ENCODE measurements at places on chromosomes 7 and 10.

GRCh38 chr10:51564896-51565510, 134.4 kb downstream of the CSTF2T start:
- DNase-seq = no peak

DNA sequence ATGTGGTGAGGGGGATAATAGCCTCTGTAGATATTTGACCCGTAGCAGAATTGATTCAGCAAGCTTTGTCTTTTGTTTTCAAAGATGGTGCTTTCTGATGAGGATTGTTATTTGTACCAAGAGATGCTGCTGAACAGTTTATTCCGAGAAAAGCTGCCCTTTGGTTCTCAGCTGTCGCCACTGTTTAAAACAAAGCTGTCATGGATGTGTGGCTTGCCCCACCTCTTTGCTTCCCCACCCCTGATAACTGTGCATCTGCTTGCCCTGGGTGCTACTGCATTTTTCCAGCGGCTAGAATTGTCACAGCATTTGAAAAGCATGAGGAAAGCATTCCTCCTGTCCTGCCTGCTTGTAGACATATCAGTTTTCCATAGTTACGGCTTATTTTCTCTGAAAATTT, 226.9 kb upstream of the CSTF2T start:
- no peak for DNase-seq

GRCh38 chr10:11949152-11949551, 93.5 kb downstream of the UPF2 start:
- DNase-seq = no peak

GRCh38 chr7:22681852-22682657, 44.9 kb upstream of the IL6 start:
- DNase-seq = no peak

DNA sequence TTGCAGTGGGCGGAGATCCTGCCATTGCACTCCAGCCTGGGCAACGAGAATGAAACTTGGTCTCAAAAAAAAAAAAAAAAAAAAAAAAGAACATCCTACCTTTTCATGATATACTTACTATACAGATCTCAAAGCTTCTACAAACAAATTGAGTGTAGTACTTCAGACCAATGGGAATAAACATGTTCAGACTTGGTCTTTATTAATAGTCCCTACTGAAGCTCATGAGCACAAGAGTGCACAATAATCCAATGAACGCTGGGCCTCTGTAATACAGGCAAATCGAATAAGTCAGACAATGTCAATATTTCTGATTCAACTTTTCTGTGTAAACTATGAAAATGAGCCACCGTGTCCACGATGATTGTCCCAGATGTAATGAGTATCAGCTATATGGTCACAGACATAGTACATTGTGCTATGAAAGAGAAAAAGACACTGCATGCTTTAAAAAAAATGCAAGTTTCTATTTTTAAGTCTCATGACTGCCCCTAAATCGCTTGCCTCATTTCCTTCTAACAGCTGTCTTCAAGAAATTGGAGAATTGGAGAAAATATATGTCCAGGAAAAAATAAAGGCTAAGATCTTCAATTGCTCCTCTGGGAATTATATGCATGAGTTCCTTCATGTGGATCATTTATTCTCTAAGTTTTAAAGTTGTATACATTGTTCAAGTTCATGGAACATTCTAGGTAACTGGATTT, 64.0 kb upstream of the CTTNBP2 start:
- DNase-seq = no peak

DNA sequence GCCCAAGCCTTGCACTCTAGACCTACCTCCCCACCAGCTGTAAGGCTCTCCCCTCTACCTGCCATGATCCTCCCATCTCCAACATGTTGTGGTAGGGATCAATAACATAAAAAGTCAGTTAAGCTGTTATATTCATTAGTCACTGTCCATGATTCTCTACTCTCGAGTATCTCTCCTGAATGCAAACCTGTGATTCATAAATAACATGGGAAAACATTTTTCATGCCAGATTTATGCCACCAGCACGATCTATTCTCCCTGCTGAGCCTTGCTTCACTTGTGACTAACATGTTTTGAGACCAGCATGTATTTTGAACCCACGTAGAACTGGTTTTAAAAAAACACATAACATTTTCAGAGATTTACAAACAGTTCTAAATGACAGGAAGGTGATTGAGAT, 30.3 kb downstream of the TMEM168 start:
- DNase-seq = peak; percentile 2

DNA sequence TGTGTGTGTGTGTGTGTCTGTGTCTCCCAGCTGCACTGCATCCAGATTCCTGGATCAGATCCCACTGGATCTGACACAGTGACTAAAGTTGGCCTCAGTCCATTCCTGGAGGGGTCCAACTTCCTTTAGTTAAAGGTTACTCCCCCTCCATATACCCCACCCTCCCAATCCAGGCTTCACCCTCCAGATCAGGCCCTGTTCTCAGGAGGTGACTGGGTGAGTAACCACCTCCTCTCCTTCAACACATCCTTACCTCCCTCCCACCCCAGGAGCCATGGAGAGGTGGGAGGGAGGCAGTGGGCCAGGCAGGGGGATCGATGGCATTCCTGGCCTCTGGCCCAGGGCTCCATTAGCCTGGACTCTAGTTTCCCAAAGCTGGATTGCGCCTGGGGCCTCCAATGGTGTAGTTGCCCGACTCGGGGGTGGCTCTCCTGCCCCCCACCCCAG, 11.3 kb downstream of the KCNIP2 start:
- DNase-seq = no peak

DNA sequence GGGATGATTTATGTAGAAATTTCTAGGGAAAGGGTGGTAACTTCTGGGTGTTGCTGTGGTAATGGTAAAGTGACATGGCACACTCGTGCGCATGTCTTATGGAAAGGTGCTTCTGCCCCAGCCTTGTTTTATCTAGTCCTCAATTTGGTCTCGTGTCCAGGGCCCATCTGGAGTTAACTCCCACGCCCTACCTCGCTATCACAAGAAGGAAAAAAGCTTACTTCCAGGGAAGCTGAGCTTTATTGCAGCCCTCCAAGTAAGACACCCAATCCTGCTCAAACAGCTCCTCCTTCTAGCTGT, 611.8 kb downstream of the TNS3 start:
- DNase-seq = no peak

DNA sequence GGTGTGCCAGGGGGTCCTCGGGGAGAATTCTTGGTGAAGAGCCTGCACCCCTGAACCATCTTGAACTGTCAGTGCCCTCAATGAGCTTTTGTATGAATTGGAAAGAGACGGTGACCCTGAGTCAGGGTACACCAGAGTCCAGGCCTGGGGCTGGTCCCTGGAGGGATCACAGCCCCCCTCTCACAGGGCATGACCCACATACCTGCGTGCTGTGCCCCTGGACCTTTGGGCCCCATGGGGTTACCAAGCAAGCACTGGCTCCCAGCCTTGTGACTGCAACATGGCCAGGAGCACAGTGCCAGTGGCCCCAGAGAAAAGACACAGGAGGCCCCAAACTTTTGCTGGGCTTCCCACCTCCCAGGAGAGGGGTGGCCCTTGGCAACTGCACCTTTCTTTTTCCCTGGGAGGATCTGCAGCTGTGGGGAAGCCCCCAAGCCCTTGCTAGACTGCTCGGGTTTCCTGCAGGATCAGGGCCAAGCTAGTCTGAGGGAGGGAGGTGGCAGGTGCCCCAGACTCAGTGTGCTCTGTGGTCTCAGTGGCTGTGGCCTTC, 153.5 kb downstream of the ZNF248 start:
- DNase-seq = no peak

DNA sequence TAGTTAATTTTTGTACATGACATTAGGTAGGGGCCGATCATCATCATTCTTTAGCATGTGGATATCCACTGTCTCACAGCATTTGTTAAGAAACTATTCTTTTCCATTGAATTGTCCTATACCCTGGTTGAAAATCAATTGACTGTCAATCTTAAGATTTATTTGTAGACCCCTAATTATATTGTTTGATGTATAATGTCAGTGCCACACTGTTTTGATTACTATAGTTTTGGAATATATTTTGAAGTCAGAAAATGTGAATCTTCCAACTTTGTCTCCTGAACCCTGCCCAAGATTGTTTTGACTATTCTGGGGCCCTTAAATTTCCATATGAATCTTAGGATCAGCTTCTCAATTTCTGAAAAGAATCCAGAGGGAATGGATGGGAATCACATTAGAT, 6.6 kb upstream of the LMTK2 start:
- no peak for DNase-seq

- DNase-seq = no peak
These were observed 66.4 kb upstream of the ATRNL1 start for GRCh38 chr10:115026746-115027140.

GRCh38 chr10:86489071-86489810, 32.4 kb downstream of the WAPL start:
- no peak for DNase-seq

DNA sequence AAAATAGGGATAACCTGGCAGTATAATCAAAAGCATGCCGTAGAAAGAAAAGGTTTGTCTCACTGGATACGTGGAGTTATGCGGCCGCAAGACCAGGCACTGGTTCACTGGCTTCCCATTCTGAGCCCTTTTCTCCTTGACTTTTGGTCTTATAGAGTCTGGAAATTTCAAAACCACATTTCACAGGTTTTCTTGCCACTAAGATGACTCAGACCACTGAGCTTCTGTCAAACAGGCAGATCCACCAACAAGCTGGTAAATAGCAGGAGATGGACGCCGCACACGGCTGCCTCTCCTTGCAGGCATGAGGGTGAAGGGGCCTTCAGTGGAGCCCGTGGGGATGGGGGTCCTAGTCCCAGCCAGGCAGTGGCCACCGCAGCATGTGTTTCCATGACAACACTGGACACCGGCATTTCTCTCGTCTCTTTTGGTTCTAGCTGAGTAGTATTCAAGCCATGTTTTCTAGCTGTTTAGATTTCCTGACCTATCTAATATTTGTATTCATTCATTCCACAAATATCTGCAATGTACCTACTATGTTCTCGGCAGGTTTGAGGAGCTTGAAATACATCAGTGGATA, 55.5 kb downstream of the KLF6 start:
- no peak for DNase-seq

DNA sequence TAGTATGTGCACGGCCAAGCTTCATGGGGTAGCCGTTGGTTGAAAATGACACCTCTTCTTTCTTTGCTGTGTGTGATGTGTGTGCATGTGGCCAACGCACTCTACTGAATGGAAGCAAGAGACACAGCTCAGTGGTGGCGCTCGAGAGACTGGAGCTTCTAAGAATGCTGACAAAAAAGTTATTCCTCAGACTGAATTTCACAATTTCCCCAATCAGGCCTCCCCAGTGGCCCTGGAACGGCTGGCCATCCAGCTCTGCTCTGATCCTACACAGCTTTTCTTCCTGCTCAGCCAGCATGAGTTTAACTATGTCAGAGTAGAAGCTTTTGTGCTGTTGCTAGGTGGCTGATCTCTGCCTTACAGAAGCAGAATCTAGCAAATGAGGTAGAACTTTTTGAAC, 186.7 kb upstream of the PLXDC2 start:
- peak; percentile 52 for DNase-seq

DNA sequence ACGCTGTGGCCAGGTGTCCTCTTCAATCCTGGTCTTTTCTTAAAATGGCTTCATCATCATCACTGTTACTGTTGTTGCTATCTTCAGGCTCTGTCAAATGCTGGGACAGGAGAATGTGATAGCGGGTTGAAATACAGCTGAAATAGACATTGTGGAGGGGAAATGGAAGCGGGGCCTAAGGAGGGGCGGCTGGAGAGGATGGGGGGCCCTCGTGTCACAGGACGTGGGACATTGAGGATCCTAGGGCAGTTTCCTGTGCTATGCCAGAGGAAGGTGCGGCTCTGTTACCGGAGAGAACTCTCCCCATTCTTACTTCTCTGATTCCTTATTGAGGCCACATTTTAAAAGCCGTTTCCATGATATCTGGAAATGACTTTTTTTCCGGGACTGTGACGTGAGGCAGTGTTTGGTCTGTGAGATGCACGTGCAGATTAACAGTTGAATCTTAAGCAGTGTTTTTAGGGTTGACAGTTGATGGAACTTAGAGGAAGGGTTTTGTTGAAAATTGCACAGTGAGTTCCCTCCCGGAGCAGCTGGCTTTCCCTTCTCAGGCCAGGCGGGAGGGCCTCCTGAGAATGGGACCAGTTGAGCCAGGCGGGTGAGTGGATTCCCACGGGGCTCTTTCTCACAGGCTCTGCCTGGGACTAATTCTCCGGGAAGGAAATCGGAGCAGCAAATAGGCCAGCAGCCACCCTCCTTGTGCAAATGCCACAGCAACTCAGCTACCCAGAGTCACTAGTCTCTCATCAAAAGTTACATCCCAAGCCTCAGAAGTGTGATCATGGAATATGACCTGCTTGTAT, 125.2 kb downstream of the TACC2 start:
- no peak for DNase-seq

- no peak for DNase-seq
These were observed 153.7 kb downstream of the TFPI2 start for GRCh38 chr7:93736668-93737369.

- DNase-seq = no peak
These were observed at the start of gene SEPHS1 for GRCh38 chr10:13348216-13349017. SEPHS1 (minus strand) TSS chr10:13348293; CDS start chr10:13344950, 3,343 bp downstream.

DNA sequence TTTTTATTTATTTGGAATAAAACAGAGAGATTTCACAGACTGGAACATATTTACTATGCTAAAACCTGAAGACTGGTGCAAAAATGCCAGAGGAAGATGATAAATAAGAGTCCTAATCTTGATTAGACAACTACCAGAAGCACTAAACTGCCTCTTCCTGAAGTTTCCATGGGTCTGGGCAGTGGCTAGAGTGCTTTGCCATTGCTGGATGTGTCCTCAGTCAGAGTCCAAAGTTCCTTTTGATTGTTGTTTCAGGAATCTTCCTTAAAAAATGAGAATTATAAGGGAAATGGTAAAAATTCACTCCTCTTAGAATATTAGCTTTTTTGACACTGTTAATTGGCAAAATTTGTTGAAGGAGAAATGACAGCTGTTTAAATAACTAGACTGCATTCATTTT, 86.3 kb upstream of the AHR start:
- DNase-seq = no peak

DNA sequence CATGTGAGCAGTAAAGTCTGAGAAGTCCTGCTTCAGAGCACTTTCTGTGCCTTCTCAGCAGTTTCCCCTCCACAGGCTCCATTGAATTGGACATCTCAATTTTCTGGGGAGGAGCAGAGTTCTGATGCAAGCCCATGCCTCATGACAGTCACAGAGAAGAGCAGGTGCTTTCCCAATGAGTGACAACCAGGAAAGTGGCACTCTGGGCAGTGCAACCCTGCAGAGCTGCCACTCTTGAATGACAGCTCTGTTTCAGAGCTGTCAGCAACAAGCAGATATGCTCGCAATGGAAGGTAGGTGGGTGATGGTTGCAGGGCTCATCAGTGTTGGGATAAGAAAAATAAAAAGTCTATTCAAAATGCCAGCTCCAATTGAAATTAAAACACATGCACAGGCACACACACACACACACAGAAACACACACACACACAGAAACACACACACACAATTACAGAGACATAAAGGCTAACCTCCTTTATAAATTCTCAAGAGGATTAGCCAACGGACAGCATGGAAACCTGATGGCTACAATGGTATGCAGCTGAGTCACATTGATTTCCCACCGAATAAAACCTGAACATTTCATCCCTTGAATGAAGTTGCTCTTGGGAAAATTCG, 50.5 kb downstream of the C10orf67 start:
- no peak for DNase-seq

DNA sequence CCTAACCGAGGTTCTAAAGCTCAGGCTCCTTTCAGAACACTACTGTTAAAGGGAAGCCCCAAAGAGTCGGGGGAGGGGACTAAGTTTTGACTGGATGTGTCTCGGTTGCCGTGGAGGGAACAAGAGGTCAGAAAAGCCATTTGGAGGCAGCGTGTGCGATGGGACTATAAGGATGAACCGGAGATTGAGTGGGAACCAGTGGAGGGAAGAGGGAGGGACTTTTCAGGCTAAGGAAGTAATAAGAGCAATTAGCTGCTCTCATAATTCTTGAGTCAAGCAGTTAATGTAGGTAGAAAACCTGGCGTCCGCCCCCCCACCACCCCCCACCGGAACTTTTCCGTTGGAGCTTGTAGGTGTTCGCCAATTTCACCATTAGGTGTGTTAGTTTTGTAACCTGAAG, 491 bp upstream of the AKAP9 start:
- no peak for DNase-seq
